Activated T-helper 1 cell treated with Interleukin-2 at 50 U/mL for 16 hours (primary cell): ENCODE measurements at places on chromosomes 7 and 10.

GRCh38 chr7:105149827-105150226, 135.8 kb downstream of the KMT2E start:
- no peak for DNase-seq

DNA sequence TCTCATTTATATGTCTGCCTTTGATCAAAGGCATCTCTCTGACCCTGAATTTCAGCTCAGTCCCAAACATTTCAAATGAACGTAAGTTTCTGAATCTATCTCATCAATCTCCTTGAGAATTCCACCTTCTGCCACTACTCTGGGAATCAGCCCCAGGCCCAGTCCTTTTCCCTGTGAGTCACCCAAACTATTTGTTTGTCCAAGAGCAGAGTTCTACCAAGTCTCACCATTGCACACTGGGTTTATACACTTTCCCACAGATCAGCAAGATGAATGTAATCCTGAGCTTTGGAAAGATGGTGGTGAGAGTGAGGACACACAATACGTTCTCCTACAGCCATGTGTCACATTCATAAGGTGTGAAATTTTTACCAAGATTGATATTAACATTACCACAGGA, 251.3 kb upstream of the VWC2 start:
- DNase-seq = no peak

DNA sequence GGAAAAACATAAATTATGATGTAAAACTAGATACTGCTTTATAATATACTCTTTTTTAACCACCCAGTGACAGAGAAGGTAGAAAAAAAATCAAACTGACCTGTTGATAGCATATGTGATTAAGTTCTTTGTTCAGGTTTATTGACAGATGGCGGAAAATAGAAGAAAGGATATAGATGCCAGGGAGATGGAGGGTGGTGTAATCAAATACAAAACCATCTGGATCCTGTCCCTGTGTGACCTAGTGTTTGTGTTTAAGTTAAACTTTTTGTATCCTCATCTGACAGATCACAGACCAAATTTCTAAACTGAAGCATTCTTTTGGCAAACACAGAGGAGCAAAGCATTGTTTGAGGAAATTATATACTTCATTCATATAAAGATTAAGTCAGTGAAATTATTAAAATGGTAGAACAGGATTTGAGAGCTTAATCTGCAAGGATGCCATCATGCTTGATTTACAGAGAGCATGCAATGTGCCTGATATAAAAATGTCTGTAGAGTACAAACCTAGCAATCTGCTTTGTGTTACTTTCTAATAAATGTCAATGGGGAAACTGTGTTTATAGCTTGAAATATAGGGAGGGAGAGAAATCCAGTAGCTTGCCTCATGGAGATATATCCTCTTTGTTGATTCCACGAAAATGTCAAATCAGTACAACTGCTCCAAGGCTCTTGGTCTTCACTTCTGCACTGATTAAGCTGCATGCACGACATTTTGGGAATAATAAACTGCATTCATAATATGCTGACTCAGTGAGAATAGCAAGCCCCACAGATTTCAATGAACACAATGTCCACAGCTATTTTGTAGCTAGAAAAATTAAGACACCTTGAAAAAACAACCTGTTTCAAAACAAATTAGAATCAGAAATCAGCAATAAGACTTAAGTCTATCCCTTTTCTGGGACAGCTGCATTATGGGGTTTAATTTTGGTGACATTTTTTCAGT, 39.0 kb downstream of the SEM1 start:
- DNase-seq = no peak

GRCh38 chr7:2411815-2412586, 8.6 kb downstream of the CHST12 start:
- no peak for DNase-seq

DNA sequence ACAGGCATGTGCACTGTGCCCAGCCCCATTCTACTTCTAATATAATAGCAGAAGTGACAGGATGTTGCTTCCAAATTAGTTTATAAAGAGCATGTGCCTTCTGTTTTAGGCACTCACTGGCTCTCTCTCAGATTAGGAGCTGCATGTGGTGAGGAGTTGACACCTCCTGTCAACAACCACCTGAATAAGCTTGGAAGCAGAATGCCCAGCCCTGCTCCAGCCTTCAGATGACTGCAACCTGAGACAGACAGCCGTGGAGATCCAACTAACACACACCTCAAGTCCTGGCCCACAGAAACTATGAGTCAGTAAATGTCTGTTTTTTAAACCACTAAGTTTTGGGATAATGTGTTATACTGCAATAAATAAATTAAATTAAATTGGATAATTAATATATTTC, 54.5 kb downstream of the PARD3 start:
- DNase-seq = no peak
